ENCODE measurements at places on chromosomes 5 and 9.

- peak; percentile 56 for DNase-seq
These were observed 8.0 kb downstream of the NTNG2 start for GRCh38 chr9:132169672-132170392.

DNA sequence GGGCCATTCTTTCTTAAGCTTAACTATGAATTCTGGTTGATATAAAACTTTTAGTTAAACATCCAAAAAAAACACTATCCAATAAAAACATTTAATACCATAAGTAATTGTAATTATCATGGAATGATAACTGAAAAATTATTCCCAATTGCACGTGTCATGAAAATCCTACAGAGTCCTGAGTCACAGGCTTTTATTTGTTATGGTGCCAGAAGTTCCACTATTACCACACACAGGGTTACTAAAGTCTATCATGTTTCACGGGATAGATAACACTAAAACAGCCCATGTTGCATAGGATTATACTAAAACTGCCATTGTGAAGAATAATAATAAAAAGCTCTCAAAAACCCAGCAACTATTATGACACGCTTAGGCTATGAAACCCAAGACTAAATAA, 1381.8 kb downstream of the EFNA5 start:
- DNase-seq = no peak

GRCh38 chr5:157571357-157571827, 4.2 kb downstream of the ADAM19 start:
- DNase-seq = no peak

GRCh38 chr9:69412741-69413150, 87.7 kb downstream of the ENTREP1 start:
- no peak for DNase-seq

DNA sequence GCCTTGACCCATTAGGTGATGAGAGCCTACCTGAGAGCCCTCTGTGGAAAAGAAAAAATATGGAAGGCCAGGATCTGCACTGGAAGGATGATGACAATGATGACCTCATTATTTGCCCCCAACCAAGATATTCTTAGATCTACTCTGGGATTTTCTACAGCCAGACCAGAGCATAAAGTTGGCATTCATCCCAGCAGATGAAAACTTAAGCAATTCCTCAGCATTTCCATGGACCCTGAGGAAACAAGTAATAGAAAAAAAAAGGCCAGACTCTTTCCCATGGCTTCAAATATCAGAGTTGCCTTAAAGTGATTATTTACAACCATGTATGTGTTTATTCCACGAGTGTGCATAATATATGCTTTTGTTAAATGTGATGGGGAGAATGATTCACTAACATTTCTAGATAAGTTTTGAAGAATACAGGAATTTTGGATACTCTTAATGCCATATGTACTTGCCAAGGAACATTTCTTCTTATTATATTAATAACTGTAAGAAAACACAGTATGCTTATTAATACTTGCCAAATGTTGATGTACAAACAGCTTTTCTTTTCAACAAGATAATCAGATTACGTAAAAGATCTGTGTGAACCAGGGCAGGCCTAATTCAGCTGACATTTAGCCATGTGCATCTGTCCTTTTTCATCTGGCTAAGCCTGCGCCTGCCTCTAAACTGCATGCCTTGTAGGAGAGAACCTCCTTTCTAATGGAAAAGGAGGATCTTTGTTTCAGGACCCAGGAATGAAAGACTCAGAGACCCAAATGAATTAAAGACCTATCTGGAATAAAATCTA, 94.8 kb downstream of the ARRDC3 start:
- DNase-seq = no peak

- DNase-seq = no peak
These were observed 275.0 kb downstream of the NR2F1-AS1 start for GRCh38 chr5:93305984-93306383.

DNA sequence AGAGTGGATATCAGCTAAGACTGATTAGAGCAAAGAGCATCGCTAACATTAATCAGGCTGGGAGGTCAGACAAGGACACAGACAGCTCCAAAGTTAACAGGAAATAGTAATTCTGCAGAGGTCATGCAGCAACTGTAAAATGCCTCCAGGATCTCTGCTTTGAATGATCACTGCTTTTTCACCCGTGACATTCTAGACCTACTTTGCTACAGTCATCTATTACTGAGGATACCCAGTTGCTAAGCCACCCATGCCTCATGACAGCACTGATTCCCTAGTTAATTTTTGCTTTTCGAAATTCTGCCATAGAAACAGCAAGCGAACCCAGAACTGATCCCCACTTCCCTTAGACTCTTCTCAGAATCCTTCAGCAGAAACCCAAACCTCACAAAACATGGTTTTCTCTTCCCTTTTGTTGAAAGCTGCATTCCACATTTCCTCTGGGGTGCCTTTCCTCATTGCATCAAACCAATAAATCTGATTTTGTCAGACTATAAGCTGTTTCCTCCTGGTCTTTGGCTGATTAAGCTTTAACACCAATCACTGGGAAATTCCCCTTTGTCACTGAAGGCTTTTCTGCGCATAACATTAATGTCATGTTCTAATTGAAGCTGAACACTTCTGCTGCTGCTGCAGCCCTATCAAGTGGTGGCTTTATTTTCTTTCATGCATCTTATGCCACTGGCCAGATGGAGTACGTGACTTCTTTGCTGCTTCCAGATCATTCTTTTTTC, 201.1 kb upstream of the CHD1 start:
- DNase-seq = no peak

GRCh38 chr5:88885002-88885401, 2.0 kb upstream of the MEF2C start:
- no peak for DNase-seq

DNA sequence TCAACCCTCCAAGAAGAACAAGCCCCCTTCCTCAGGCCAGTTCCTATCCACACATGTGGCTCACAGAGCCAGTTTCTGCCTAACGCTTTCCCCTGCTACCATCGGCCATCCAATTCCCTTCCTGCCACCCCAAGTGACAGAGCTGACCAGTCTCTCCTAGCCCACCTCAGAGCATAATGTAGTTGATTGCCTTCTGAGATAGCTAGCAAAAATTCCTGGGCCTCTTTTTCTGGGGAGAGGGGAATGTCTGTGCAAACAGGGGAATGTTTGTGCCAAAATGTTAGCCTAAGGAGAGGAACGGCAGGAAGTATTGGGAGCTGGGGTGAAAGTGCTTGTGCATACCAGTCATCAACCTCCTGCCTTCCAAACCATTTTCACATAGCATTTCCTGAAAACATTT, 157.0 kb downstream of the PJA2 start:
- DNase-seq = no peak

DNA sequence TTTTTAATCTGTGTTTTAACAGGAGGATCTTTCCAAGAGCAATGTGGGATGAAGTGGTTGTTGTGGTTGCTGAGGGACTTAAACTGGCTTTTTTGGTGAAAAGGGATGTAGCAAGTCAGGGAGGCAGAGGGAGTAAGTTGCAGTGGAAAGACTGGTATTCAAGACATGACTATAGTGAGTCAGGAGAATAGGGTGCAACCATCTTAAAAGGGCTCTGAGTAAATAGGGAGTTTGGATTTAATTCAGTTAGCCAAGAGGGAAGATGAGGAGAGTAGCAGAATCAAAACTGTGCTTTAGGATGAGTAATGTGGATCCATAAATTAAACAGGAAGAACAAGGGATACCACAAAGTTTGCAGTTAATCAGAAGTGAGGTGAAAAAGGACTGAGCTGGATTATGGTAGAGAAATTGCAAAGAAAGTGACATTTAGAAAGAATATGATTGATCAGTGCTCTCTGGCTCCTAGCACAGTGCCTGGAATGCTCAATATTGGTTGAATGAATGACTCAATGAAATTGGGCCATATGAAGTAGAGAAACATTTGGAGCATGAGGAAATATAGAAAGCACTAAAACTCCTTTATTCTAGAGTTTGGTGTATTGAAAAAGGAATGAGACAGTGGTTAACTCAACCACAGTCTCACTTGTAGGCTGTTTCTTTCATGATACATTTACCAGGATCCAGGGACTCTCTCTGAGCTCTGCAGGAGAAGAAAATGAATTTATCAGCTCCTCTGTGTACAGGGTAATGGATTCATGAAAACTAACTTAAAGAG, 5.1 kb downstream of the POLR3G start:
- DNase-seq = no peak

DNA sequence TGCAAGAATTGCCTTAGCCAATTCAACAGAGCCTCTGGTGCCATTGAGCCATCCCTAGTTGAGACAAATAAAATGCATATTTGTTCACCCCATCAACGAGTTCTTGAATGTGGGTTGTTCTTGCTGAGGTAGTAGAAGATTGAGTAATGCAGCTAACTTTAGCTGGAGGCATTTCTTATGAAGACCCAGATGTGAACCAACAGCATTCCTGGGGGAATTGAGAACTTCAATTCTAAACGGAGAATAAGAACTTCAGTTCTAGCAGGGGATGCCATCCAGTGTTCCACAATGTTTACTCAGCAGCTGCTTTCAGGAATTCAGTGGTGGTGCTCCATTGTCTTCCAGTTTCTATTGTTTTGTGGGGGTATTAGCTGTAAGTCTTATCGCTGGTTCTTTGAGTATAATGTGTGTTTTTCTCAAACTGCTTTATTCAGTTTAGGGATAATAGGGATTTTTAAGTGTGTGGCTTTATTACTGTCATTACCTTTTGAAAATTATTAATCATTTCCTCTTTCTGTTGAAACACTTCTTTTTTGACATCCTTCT, 1968.2 kb upstream of the NUDT12 start:
- no peak for DNase-seq

DNA sequence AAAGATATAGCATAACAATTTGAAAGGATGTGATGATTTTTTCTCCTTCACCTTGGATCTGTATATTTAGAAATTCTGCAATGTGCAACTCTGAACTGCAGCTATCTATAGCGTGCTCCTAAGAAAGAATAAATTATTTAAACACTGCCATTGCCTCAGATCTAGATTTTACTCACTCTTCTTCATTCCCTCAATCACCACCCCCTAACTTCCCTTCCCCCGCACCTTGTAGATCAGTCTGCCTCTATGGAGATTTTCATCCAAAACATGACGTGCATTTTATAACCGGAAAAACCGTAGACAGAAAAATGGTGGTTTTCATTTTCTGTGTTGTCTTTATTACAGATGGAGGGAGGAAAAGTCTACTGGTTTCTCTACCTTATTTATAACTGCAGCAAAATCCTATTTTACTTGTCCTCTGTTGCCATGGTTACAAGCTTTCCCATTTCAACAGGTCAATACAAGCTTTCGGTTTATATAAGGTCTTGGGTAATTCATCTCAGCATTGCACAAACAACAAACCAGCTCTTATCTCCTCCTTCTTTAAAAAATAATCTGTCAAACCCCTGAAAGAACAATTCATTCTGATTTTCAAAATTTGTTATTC, 480.0 kb downstream of the TAF11L14 start:
- no peak for DNase-seq

Measured in stimulated activated CD4-positive, alpha-beta T cell treated with anti-CD3 and anti-CD28 coated beads, Interleukin-1b, Interleukin-23, amount 100 ng/mL, for 4 hours (primary cell).